Testis (tissue), 5 donors: ENCODE measurements at places on chromosomes 11 and 22. TPM values are rescaled to one million over a fixed set of nuclear protein-coding genes. Genes with fewer than 3 reads are reported as not detected.
A peak's percentile ranks its signal among the peaks of the same experiment; 100 is the strongest.

DNA sequence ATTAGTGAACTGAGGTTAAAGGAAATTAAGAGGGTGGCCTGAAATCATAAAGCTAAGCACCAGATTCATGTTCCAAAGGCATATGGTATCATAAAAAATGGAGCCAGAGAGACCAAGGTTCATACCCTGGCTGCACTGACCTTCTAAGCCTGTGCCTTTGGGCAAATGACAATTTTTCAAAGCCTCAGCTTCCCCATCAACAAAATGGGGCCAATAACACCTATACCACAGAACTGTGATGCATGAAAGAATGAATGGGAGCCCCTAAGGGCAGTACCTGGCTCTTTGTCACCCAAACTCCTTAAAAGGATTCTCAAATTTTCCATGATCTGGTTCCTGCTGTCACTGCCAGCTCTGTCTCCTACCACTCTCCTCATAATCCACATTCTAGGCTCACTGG lies 72.5 kb downstream of the RAB30 start:
- DNase-seq: no peak

GRCh38 chr11:95378789-95379188 lies 147.8 kb upstream of the SESN3 start:
- DNase-seq: no peak

GRCh38 chr11:11587122-11587521 lies 34.7 kb downstream of the GALNT18 start:
- no peak for DNase-seq

DNA sequence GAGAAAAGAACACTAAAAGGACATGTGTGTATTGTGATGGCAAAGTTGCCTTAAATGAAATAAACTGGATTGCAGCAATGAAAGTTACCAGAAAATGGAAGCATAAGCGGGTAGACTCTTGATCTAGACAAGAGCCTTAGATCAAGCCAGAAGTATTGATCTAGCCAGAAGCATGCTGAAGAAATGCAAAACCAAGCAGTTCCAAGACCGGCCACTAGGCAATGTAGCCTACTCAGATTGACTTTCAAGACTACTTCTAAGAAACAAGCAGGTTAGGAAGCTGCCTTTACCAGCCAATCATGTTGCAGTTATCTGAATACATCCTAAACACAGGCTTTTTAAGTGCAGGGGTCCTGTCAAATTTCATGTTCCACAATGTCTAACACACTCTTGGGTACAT lies 54.6 kb downstream of the KCNA4 start:
- DNase-seq: no peak

- no peak for DNase-seq
Measured at GRCh38 chr11:126864934-126865333, 135.6 kb downstream of the KIRREL3 start.

DNA sequence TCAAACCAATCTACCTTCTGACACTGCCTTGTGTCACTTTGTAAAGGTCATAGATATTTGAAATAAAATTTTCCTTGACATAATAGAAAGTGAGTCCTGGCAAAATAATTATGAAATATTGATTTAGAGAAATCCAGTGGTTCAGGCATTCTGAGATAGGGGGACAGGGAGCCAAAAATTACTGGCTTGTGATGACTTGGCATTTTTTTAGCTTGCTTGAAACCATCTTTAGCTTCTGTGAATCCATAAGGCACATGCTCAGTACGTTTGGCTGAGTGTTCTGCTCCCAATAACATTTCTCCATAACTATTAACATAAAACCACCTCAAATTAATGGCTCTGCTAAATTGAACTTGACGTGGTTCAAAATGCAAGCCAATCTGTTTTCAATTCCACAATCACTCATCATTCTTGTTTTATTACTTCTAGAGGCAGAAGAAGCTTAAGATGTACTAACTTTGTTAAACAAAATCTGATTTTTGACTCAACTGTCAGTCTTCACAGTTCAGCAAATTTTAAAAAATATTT lies 209.0 kb downstream of the LRRC4C start:
- no peak for DNase-seq

- DNase-seq: no peak
Measured at GRCh38 chr22:46833228-46833627, 70.8 kb downstream of the TBC1D22A start.

DNA sequence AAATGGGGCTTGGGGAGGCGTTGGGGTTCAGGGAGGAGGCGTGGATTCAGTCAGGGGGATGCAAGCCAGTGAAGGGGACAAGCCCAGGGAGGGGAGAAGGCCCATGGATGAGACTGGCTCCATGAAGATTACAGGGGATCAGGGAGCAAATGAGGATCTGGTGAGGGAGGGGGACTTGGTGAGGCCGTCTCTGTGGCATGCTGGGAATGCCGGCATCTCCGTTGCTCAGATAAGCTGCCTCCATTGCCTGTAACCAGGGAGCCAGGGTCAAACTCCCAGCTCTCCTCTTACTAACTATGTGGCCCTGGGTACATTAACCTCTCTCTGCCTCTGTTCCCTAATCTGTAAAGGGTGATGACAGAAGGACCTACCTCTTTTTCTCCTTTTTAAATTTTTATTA lies 38.7 kb downstream of the TPBGL start:
- no peak for DNase-seq

GRCh38 chr11:7506243-7506642 lies 7.6 kb upstream of the PPFIBP2 start:
- DNase-seq: no peak

DNA sequence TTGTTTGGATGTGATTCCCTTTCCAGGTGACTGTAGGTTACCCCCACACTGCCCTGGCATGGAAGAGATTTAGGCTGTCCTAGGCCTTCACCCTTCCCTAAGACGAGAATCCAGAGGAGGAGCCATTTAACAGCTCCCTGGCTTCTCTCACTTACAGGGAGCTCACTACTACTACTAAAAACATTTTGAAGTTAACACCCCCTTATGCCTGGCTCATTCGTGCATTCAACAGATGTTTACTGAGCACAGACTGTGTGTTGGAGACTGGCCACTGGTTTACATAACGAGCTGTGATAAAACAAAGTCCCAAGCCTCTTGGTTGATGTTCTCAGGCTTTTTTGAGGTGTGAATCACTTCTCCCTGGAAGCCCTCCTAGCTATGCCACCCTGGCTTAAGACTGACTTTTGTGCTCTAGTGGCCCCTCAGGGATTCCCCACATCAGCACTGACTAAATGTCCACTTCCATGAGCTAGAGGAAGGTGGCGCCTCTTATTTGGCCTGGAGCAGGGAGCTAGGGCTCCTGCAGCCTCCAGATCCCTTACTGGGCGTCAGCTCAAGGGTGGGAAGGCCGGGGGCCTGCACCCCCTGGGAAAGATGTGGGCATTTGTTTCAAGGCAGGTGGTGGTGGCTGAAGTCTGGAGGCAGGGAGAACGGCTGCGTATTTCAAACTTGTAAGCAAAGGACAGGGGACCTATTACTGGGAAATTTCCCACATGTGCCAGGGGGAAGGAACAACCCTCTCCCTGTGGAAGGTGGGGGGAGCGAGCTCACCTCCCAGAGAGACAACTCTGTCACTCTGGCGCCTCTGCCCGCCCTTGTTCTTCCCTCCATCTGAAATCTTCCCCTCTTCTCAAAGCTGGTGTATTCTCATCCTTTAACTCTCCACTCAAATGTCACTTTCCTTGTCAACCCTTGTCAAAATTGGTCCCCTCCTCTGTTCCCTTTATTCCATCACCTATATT lies 19.4 kb upstream of the MALAT1 start:
- peak; percentile 81 for DNase-seq

DNA sequence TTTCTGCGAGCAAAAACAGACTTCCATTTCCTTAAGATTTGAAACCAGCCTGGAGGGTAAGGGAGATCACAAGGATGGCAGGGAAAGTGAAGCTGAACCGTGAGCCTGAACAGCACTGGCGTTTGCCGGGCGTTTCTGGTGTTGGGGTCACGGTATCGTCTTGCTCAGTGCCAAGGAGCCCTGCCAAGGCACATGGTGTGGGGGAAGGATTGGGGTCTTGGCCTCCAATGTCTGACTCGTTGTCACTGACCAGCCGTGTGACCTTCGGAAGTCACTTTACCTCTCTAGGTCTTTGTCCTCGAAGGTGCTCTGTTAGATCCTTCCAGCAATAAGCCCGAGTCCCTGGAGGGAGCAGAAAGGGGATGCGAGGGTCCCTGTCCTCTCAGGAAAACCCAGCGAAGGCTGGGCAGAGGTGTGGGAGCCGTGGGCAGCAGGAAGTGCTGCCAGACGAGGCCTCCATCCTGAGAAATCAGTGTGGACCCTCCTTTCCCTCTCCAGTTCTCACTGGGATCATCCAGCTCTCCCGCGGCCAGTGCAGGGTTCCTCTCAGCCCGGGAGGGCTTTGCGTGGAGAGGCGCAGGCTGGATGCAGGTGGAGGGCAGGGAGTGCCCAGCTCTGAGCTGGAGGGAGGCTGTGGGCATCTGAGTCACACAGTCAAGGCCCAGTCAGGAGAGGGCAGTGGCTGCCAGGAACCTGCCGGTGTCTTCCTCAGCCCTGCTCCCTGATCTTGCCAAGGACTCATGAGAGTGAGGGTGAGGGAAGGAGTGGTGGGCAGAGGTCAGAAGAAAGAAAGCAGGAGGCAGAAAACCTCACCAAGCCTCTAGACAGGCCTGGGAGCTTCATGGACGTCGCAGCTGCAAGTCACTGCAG lies 18.9 kb downstream of the TOM1 start:
- DNase-seq: no peak

DNA sequence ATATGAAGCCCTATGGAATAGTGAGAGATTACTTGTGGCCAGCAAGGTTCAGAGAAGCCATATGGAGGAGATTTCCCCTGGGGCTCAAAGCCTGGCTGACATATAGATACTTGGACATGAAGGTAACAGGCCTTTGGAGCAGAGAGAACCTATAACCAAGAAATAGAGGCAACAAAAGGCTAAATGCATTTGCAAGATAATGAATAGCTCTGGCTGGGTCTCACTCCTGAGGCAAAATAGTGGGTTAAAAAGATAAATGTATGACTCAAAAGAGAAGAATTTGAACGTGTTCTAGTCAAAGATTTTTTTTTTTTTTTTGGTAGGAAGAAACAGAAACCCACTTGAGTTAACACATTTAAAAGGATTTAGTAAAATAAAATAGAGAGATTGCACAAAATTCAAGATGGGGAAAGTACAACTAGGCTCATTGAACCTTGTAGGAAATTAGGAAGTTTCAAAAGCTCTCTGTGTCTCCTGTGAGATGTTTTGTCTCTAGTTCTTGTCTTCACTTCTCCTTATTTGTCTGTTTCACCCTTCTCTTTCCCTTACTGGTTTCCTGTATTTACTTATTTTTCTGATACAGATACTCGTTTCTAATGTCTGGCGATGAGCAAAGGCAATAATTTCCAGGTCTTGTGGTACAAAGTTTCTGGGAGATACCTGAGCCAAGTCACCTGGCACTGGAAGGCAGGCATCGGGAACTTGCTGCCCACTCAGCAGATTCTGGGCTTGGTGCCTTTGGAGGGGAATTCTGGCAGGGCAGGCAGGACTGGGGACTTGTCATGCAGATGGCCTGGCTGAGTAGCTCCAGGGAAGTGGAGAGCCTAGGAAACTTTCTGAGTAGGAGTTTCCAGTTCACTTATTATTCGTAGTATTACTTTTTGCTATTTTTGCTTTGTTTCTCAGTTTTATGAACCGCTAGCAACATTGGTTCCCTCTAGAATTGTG lies 49.2 kb upstream of the SESN3 start:
- no peak for DNase-seq

GRCh38 chr22:21791635-21792625 lies 56.3 kb upstream of the YPEL1 start:
- DNase-seq: no peak

DNA sequence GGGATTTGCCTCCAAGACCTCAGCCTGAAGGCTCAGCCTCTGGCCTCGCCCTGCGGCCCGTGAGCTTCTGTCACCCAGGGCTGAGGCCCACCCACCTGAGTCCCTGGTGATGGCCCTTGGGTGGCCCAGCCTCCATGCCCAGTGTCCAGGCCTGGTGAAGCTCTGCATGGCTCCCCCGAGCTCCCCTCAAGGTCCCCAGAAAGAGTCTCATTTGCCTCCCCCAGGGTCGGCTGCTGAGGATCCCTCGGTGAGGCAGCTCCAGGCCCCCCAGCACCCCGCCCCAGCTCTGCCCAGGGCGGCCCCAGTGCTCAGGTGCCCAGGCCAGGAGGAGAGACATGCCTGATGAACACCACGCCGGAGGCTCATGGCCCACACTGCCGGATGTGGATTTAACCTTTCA lies 2.1 kb upstream of the TH start:
- no peak for DNase-seq

DNA sequence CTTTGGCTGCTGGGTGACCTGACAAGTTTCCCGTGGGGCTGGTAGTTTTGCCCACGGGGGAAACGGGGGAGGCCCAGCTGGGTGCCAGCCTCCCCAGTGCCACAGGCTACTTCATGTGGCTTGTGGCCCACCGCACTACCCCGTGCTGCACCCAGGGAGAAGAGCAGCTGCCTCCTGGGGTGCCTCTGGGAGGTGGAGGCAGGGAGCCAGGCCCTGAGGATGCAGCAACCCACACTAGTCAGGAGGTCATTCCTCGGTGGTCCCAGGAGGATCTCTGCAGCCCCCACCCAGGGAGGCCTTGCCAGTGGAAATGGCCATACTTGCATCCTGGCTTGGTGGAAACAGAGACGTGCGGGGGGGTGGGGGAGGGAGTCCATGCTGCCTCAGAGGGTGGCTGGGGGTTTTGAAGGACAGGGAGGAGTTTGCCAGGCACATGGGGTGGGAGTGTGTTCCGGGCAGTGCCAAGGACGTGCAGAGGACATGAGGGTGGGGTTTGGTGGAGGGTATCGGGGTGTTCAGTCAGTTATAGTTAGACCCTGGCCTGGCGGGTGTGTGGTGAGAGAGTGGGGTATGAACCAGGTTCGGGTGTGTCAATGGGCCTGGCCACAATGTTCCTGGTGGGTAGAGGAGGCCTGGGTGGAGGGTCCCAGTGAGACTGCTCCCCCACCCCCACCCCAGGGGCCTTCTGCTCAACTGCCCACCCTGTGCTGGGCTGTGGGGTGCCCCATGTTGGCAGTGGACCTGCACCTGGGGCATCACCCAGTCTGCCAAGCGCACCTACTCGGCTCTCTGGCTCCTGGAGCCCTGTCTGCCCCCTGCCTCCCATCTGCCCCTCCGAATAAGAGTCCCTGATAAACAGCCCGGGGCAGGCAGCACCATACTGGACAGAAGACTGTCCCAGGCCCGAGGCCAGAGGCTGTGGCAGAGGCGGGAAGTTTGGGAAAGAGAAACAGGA lies 3.8 kb downstream of the PIM3 start:
- no peak for DNase-seq

GRCh38 chr11:2885678-2886081 lies at the start of gene CDKN1C:
CDKN1C (minus strand) TSS chr11:2885775; CDS start chr11:2885456, 319 bp downstream.
- DNase-seq: peak; percentile 92

GRCh38 chr11:78560826-78561484 lies 13.7 kb downstream of the NARS2 start:
- no peak for DNase-seq

- DNase-seq: no peak
Measured at GRCh38 chr11:83510530-83511460, 224.6 kb upstream of the CCDC90B start.

The NAV2 gene
- total RNA-seq: 3.4 TPM

The ARHGAP1 gene
- total RNA-seq: 68.9 TPM

The TBX1 gene
- total RNA-seq: 23.3 TPM

The C11orf87 gene
- 0.19 TPM for total RNA-seq

The BTBD18 gene
- 7.2 TPM for total RNA-seq

The GLB1L2 gene
- 29.9 TPM for total RNA-seq

The SLC17A6 gene
- total RNA-seq: not detected
